ENCODE measurements at places on chromosomes 16 and 17. TPM values are rescaled to one million over a fixed set of nuclear protein-coding genes. Genes with fewer than 3 reads are reported as not detected.

Gene OR4D1
- total RNA-seq = not detected

Gene CDR2
- total RNA-seq = 53.7 TPM

Gene CACNA1G
- 0.99 TPM for total RNA-seq

Gene ZNF232
- total RNA-seq = 7.2 TPM

Gene NOD2
- total RNA-seq = 0.26 TPM

Gene DNAAF8
- 0.26 TPM for total RNA-seq

Gene RPL13
- 3,823 TPM for total RNA-seq

Data from fibroblast of lung (primary cell).